ENCODE measurements at places on chromosomes 1 and 21.

DNA sequence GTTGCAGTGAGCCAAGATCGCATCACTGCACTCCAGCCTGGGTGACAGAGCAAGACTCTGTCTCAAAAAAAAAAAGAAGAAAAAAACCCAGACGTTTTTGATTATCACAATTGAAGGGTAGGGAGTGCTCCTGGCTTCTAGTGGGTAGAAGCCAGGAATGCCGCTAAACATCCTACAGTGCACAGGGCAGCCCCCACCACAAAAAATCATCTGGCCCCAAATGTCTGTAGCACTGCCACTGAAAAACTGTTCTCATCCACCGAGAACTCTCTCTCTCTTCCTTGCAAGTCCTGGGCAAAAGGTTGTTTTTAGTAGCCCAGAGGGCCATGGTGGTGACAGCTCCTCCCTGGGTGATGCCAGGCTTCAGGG, 35.6 kb upstream of the GPR157 start:
- DNase-seq, result no peak

- peak; percentile 30 for DNase-seq
Measured at GRCh38 chr1:97778718-97779117, 142.1 kb downstream of the DPYD start.

DNA sequence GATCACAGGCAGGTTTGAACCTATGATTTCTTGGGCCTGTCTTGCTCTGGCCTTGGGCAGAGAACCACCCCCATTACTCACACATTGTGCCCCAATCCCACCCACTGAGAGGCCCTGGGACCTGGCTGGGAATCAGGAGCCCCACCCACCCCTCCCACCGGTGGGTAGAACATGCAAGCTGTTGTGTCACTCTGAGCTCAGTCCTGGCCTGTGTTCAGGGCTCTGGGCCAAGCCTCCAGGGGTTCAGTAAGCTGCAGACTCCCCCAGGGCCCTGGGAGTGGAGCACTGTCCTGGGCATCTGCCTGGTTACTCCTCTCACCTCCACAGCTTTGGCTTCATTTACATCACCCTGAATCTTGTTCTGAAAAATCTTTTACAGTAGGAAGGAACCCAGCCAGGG, 270.5 kb downstream of the RRAGC start:
- peak; percentile 45 for DNase-seq

GRCh38 chr1:98081944-98082343, 161.1 kb upstream of the DPYD start:
- DNase-seq, result no peak

GRCh38 chr1:65477414-65478378, 57.2 kb downstream of the LEPR start:
- DNase-seq, result no peak

DNA sequence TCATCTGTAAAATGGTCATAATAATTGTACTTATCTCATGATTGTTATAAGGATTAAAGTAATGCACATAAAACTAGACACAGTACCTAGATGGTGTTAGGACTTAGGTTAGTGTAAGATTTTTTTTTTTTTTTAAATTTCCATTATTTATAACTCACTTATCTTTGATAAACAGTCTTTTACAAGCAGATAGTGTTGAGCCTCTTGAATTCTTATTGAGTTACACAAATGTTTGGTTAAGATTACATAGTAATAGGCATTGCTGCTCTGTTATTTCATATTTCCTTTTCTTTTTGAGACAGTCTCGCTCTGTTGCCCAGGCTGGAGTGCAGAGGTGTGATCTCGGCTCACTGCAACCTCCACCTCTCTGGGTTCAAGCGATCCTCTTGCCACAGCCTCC, 15.4 kb downstream of the MRPS6 start:
- no peak for DNase-seq

DNA sequence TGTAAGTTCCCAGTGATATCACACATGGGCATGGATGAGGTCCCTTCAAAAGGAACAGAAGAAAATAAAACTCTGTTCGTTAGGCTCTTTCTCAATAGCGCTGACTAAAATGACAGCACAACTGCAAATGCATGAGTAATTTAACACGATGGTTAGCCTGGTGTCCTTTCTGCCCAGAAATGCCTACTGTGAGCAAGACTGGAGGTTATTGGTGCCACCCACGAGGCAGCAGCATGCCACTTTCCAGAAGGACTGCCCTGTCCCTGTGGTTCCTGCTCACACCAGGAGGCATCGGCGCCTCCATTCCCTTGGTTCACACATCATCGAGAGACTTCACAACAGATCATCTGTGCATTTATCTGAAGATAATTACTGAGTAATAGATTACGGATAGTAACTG, 26.2 kb downstream of the VPS26C start:
- no peak for DNase-seq

- no peak for DNase-seq
Measured at GRCh38 chr1:47984175-47984789, 12.9 kb downstream of the TRABD2B start.

GRCh38 chr1:55088413-55088812, 49.1 kb downstream of the PCSK9 start:
- DNase-seq, result no peak

GRCh38 chr1:226697151-226697928, 41.7 kb downstream of the ITPKB start:
- DNase-seq, result peak; percentile 30

DNA sequence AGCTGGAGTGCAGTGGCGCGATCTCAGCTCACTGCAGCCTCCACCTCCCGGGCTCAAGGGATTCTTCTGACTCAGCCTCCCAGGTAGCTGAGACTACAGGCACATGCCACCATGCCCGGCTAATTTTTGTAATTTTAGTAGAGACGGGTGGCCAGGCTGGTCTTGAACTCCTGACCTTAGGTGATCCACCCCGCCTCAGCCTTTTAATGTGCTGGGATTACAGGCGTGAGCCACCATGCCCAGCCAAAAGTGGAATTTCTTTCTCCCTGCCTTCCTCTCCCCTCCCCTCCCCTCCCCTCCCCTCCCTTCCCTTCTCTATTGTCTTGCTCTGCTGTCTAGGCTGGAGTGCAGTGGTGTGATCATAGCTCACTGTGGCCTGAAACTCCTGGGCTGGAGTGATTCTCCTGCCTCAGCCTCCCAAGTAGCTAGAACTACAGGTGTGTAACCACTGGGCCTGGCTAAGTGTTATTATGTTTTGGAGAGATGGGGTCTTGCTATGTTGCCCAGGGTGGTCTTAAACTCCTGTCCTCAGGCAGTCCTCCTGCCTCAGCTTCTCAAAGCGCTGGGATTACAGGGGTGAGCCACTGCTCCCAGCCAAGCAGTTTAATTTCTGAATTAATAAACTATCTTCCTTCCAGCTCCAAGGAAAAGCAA, 10.0 kb upstream of the MACF1 start:
- no peak for DNase-seq

DNA sequence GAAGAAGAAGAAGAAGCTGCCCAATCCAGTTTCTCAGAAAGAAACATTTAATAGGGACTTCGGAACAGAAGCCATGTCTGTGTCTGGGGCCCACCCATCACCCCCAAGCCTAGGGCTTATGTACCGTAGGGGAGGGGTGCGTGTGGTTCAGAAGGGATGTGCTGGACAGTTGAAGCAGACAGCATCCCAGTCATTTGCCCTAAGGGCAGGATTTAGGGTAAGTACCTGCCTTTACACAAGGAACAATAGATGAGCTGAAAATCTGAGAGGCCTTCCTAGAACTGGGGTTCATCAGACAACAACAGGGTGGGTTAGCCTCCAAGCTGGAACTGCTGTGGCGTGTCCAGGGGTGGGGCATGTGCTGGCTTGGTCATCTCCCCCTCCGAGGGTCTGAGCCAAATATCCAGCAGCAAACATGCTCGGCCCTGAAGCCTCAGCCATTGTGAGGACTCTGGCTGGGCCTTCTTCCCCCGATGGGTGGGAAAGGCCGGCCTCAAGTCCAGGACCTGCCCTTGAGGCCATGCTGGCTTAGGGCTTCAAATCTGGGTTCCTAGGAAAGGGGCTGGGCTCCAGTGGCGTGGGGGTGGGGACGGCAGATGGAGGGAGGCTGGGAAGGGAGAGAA, 12.1 kb downstream of the CSTB start:
- no peak for DNase-seq

DNA sequence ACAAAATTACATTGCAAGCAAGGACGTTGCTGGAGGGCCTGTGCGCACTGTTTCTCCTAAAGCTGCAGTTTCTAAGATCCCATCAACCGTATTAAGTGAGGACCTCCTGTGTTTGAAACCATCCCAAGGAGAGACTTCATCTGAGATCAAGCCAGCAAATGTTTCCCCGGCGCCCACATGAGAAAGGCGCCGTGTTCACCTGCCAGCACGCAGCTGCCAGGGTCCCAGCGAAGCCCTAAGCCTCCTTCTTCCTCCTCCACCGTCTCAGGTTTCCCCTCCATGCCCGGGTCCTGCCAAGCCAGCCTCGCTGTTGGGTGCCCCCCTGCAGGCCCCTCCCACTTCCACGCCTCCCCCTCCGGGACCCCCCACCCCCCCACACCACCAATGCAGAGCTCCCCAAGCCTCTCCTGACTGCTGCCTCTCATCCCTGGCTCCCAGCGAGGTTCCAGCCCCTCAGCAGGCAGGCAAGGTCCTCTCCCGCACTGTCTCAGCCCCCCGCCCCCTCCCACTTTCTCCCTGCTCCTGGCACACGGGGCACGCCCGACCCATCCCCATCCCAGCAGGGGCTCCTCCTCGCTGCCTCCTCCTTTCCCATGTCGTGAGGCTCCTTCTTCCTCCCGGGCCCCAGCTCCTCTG, 8.6 kb upstream of the TFF1 start:
- DNase-seq, result no peak

DNA sequence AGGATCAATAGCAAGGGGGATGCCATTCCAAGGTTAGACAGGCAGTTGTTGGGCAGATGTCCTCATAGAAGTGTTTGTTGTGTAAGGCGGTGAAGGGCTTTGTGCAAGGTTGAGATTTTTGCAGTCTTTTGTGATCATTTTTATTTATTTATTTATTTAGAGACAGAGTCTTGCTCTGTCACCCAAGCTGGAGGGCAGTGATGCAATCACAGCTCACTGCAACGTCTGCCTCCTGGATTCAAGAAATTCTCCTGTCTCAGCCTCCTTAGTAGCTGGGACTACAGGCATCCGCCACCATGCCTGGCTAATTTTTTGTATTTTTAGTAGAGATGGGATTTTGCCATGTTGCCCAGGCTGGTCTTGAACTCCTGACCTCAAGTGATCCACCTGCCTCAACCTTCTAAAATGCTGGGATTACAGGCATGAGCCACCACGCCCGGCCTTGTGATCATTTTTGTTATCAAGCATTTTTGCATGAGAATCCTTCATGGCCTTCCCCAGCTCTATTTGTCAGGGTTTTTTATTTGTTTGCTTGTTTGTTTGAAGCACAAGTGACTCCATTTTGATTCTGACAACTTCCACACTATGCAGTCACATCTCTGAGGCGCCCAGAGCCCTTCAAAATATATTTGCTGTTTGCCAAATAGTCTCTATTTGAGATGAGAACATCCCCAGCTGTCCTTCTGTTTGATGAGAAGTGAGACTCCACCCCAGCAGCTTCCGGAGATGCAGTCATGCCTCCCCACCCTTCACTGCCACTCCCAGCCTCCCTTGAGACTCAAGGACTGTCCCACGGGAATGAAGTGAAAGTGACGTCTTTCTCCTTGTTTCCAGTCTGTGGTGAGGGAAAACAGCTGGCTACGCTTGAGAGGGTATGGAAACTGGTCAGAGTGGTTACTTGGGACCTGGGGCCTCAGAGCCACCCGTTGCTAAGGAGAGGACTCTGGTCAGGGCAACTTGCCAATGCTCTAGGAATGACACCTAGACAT, 38.0 kb downstream of the TMEM50B start:
- no peak for DNase-seq

- no peak for DNase-seq
Measured at GRCh38 chr1:17235135-17235885, 13.6 kb upstream of the PADI3 start.

- DNase-seq, result no peak
Measured at GRCh38 chr1:161244888-161245287, 6.9 kb upstream of the NR1I3 start.

GRCh38 chr1:104636581-104636980, 886.9 kb downstream of the AMY1C start:
- no peak for DNase-seq

DNA sequence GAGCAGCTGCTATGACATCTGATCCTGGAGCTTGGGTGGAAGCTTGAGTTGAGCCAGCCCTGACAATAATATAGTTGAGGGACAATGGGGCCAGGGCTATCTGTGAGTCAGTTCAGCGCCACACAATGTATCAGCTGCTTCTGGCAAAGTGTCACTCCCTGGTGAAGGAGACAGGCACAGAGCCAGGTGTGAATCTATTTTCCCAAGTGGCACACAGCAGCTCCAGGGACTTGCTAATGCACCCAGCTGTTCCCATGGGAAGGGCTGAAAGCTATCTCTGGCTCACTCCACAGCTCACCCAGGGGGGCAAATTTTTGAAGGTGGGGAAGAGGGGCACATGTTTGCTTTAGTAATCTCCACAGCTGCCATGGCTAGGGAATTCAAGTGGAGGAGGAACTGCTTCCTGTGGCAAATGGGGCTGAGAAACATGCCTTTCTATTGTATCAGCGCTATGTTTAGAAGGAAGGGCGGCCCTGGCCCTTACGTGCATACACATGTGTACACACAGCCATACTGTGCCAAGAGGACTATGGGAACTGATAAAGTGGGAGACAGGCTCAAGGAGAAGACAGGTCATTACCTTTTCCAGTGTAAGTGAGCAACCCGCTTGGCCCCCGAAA, 2.2 kb downstream of the CYB5R1 start:
- DNase-seq, result no peak

- DNase-seq, result peak; percentile 15
Measured at GRCh38 chr1:10450836-10451235, 1.0 kb downstream of the CORT start.

GRCh38 chr1:41388510-41388909, 27.3 kb downstream of the FOXO6 start:
- DNase-seq, result no peak

- no peak for DNase-seq
Measured at GRCh38 chr21:44869781-44870747, 3.4 kb downstream of the PTTG1IP start.

- no peak for DNase-seq
Measured at GRCh38 chr1:26083208-26083607, 15.8 kb upstream of the TRIM63 start.

GRCh38 chr1:9352377-9353134, 59.9 kb downstream of the SPSB1 start:
- no peak for DNase-seq

DNA sequence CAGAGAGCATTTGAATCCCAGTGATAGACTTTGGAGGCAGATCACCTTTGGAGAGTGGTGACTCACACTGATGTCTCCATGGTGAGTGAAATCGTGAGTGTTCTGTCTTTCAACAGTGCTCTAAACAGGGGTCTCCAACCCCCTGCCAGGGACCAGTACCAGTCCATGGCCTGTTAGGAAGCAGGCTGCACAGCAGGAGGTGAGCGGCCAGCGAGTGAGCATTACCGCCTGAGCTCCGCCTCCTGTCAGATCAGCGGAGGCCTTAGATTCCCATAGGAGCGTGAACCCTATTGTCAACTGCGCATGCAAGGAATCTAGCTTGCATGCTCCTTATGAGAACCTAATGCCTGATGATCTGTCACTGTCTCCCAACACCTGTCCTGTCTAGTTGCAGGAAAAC, 61.8 kb upstream of the B3GALNT2 start:
- DNase-seq, result no peak

DNA sequence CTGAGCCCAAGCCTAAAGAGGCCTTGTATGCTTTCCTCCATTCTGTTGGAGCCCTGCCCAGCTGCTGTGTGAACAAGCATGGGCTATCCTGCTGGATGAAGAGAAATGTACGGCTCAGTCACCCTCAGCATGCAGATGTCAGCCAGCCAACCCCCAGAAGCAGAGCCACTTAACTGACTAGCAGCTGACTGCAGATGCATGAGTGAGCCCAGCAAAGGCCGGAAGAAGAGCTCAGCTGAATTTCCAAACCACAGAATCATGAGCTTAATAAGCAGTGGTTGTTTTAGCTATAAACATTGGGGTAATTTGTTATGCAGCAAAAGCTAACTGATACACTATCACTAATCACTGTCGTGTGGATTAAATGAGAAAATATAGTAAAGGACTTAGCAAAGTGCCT, 39.0 kb downstream of the FOXO6 start:
- DNase-seq, result peak; percentile 99

All from NCI-H446 treated with DMSO at 0.1 percent for 48 hours (cell line).